A549 treated with RU486 at 1 μM for 4 hours (cell line): ENCODE measurements at places on chromosomes 3 and 15. TPM values are rescaled to one million over a fixed set of nuclear protein-coding genes. Genes with fewer than 3 reads are reported as not detected.

GOLGA8R gene
- total RNA-seq = 0.14 to 0.37 TPM (median 0.16 TPM) in 4 of 5 replicates, not detected in the other

MIX23 gene
- total RNA-seq = 49.8 to 79.3 TPM (median 55.4 TPM) in 5 replicates

ARHGEF26 gene
- 4.0 to 6.9 TPM (median 6.5 TPM) in 5 replicates for total RNA-seq

GNAT1 gene
- total RNA-seq = not detected in 5 replicates

EMC7 gene
- total RNA-seq = 128 to 154 TPM (median 142 TPM) in 5 replicates

ISLR gene
- total RNA-seq = 0.14 to 0.59 TPM (median 0.25 TPM) in 5 replicates

CPB1 gene
- total RNA-seq = not detected in 5 replicates

CLDN11 gene
- total RNA-seq = 0.09 to 0.30 TPM (median 0.12 TPM) in 4 of 5 replicates, not detected in the other

THUMPD3 gene
- total RNA-seq = 50.8 to 65.8 TPM (median 51.6 TPM) in 5 replicates

ECE2 gene
- total RNA-seq = not detected in 5 replicates

MOBP gene
- 0.05 to 0.20 TPM in 2 of 5 replicates, not detected in the others for total RNA-seq

ZNF660 gene
- total RNA-seq = not detected in 5 replicates

GATM gene
- total RNA-seq = 2.2 to 3.0 TPM (median 2.5 TPM) in 5 replicates

PARP16 gene
- 9.1 to 11.1 TPM (median 9.9 TPM) in 5 replicates for total RNA-seq

SUSD5 gene
- total RNA-seq = 1.9 to 3.7 TPM (median 3.5 TPM) in 5 replicates

STX19 gene
- not detected in 5 replicates for total RNA-seq

CCDC54 gene
- total RNA-seq = not detected in 5 replicates

SAMD7 gene
- total RNA-seq = not detected in 5 replicates

ESYT3 gene
- total RNA-seq = 0.57 to 0.88 TPM (median 0.76 TPM) in 5 replicates

SLC12A6 gene
- 4.7 to 6.9 TPM (median 6.6 TPM) in 5 replicates for total RNA-seq

ELL3 gene
- total RNA-seq = 1.3 to 2.3 TPM (median 2.1 TPM) in 5 replicates

ACTC1 gene
- 0.14 to 0.48 TPM (median 0.33 TPM) in 5 replicates for total RNA-seq

PARP6 gene
- 46.6 to 67.1 TPM (median 58.9 TPM) in 5 replicates for total RNA-seq

ZNF148 gene
- 7.1 to 10.8 TPM (median 10.2 TPM) in 5 replicates for total RNA-seq

CFAP100 gene
- not detected in 5 replicates for total RNA-seq

PAQR9 gene
- total RNA-seq = 2.6 to 4.3 TPM (median 3.7 TPM) in 5 replicates

ACP3 gene
- total RNA-seq = 0.06 to 0.26 TPM in 2 of 5 replicates, not detected in the others

PP2D1 gene
- total RNA-seq = not detected in 5 replicates

SCN11A gene
- total RNA-seq = not detected in 5 replicates

MCF2L2 gene
- total RNA-seq = 0.08 to 0.26 TPM (median 0.17 TPM) in 4 of 5 replicates, not detected in the other

CCDC191 gene
- 1.5 to 1.9 TPM (median 1.7 TPM) in 5 replicates for total RNA-seq

CSPG5 gene
- total RNA-seq = 0.63 to 1.3 TPM (median 1.1 TPM) in 5 replicates

GPR149 gene
- not detected in 5 replicates for total RNA-seq

ITIH3 gene
- total RNA-seq = 0.12 TPM in 1 of 5 replicates, not detected in the others

C3orf85 gene
- not detected in 5 replicates for total RNA-seq

CAMP gene
- total RNA-seq = not detected in 5 replicates

ITGA11 gene
- 2.2 to 8.2 TPM (median 5.4 TPM) in 5 replicates for total RNA-seq

MUSTN1 gene
- not detected in 5 replicates for total RNA-seq

ACTRT3 gene
- total RNA-seq = 2.5 to 3.2 TPM (median 2.8 TPM) in 5 replicates

CASR gene
- total RNA-seq = not detected in 5 replicates

P2RY12 gene
- total RNA-seq = not detected in 5 replicates

VGLL3 gene
- total RNA-seq = 2.4 to 8.8 TPM (median 7.3 TPM) in 5 replicates

ALDH1A2 gene
- total RNA-seq = 0.33 to 0.41 TPM (median 0.40 TPM) in 3 of 5 replicates, not detected in the others

ANKRD34C gene
- total RNA-seq = not detected in 5 replicates

ZDHHC19 gene
- total RNA-seq = 0.15 TPM in 1 of 5 replicates, not detected in the others

ZNF774 gene
- total RNA-seq = 0.78 to 1.5 TPM (median 1.3 TPM) in 5 replicates

POLQ gene
- total RNA-seq = 6.1 to 7.4 TPM (median 6.3 TPM) in 5 replicates

ATP13A5 gene
- not detected in 5 replicates for total RNA-seq

CHL1 gene
- not detected in 5 replicates for total RNA-seq

AQR gene
- 28.2 to 38.5 TPM (median 33.0 TPM) in 5 replicates for total RNA-seq

GOLGA8O gene
- total RNA-seq = 0.13 to 0.64 TPM (median 0.31 TPM) in 5 replicates
